ENCODE measurements at places on chromosomes 6 and 20. TPM values are rescaled to one million over a fixed set of nuclear protein-coding genes. Genes with fewer than 3 reads are reported as not detected.

The RSPO3 gene
- 1.8 TPM for total RNA-seq

The APCDD1L gene
- total RNA-seq = 0.32 TPM

The SAMD10 gene
- total RNA-seq = 6.1 TPM

The FRS3 gene
- total RNA-seq = 3.4 TPM

The ARMC2 gene
- 2.5 TPM for total RNA-seq

The MPIG6B gene
- total RNA-seq = 0.57 TPM

The TBXT gene
- not detected for total RNA-seq

The GLP1R gene
- not detected for total RNA-seq

The THBS2 gene
- total RNA-seq = 5.3 TPM

The C6orf89 gene
- 49.5 TPM for total RNA-seq

All from colonic mucosa (tissue), 4 donors.